Iris pigment epithelial cell (primary cell): ENCODE measurements at places on chromosomes 13 and 19.

DNA sequence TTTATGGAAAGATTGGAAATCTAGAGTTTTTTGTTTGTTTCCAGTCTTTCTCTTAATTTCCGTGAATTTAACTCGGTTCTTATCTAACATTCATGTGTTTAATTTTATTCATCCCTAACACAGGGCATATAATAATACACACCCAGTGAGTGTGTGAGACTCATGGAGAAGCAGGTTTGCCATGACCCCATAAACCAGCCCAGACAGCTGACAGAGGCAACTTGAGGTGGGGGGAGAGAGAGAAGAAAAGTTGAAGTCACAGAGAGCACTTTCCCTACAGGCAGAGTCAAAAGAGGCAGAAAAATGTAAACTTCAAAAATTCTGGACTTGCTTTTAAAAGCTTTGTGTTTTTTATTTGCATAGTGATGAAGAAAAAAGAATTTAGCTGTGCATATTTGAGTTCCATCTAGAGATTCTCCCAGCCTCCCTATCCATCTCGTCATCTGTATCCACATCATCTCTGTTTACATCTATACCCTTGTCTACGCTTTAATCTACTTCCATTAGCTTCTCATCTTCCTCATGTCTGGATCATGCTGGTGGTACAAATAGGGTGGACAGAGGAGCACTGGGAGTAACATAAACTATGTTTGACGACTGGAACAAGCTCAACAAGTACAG, 60.2 kb downstream of the THSD1 start:
- DNase-seq: no peak

DNA sequence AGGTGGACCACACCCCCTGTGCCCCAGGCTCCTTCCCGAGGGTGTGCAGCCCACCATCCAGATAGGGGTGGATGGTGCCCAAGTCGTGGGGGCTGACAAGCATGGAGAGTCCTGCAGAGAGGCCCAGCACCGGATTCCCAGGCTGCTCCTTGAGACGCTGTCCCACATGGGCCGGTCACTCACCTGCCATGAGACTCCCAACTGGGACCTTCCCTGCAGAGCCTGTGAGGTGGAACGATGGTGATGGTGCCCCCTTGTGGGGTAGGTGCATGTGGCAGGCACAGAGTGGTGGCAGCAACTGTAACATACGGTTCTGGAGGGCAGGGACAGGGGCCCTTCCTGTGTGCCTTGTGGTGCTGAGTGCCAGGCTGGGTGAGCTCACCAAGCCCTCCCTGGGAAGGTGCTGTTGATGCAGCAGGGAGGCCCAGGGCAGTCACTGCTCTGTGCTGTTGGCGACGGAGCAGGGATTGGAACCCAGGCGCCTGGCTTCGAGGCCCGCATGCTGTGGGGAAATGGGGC, 33.1 kb downstream of the PPP1R37 start:
- DNase-seq: peak; percentile 41

DNA sequence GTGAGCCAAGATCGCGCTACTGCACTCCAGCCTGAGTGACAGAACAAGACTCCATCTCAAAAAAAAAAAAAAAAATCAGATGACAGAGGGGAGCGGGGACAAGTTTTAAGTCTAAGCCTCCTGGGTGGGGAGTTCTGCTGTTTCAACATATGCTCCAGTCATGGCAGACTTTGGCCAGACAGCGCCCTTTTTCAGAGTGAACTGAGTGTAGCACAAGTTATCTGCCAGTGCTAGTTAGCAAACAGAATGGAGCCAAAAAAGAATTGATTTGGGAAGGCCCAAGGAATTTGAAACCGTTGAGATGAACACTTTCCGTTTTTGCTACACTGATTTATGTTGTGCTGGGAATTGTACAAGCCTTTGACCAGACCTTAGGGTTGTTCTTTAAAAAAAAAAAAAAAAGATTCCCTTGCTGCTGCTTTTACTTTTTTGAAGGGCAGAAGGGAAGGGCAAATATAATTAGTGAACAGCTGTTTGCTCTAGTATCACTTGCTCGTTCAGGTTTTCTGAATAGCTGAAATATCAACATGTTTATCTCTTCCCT, 5.7 kb downstream of the ACTN4 start:
- DNase-seq: peak; percentile 69

GRCh38 chr19:40601134-40601974, at the start of gene LTBP4:
Gene LTBP4 (plus strand): TSS chr19:40601369. CDS start chr19:40601388, 19 bp downstream.
- peak; percentile 51 for DNase-seq

- DNase-seq: no peak
These were observed 632 bp downstream of the MARK4 start for GRCh38 chr19:45251452-45252354.

GRCh38 chr13:105925496-105925895, 610.0 kb downstream of the EFNB2 start:
- peak; percentile 94 for DNase-seq

DNA sequence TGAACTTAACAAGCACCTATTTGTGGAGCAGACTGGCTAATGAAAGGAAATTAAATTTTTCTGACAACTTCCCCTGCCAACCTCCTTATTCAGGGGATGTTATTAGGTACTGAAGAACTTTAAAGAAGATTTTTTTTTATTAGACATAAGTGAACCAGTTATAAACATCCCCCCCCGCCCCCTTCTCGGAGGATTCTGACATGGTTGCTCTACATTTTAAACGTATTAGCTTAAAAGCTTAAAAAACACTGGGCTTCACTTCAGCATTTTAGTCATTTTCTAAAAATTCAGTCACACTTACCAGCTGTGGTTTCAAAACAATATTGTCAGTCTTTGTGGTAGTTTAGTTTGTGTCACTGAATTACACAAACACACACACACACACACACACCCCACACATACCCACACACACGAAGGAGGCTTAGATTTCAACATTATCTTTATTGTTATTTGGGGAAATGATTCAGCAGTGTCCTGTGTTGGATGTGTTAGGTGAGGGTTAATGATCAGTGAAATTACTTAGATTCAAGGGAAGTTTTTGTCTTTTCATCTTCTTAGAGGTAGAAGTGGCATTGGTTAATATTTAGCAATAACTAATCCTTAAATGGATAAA, 145.7 kb downstream of the PCCA start:
- DNase-seq: peak; percentile 45

- DNase-seq: no peak
These were observed 91.6 kb downstream of the TEX29 start for GRCh38 chr13:111411919-111412650.

- no peak for DNase-seq
These were observed 168.1 kb downstream of the RBM26 start for GRCh38 chr13:79237981-79238380.

DNA sequence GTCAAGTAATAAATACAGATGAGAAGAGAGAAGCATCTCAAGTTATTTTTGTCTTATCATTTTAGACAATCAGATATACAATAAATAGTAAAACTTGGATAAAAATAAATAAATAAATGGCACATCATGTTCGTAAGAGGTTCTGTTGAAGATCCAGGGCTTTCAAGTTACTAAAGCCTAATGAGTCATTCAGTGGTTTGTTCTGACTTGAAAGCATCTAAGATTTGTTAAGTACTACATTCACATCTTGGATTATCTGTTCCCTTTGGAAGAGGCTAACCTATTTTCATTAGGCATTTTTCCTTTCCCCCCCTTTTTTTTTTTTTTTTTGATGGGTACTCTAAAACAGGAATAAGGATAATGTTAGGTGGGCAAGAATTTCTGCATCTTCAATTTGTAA, 429.3 kb downstream of the PCDH20 start:
- no peak for DNase-seq

DNA sequence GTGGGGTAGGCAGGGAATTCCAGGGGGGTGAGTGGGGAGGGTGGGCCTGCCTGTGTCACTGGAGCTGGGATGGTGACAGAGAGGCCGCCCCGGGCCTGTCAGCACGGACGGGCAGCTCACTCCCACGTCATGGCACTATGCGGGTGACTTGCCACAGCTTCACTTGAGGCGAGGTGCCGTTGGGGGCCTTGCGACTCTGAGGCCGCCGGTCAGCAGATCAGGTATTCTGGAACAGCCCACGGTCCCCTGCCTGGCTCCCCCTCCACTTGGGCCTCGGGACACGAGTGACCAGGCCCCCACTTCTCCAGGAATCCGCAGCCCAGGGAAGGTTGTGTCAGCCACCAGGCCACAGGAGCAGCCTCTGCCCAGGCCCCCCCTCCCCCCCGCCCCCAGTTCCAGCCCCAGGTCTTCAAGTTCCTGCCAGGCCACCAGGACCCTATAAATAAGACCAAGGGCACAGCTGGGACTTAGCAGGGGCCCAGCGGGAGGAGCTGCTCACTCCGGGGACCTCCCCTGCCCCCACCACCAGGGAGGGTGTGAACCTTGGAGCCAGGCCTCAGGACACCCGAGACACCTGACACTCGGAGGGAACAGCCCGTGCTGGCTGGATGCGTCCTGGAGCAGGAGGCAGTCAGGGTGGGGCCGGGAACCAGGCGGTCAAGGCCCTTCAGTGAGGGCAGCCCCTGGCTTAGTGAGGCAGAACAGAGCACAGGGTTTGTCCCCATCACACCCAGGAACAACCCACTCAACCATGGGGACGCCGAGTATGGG, 2.7 kb upstream of the MIDN start:
- no peak for DNase-seq

DNA sequence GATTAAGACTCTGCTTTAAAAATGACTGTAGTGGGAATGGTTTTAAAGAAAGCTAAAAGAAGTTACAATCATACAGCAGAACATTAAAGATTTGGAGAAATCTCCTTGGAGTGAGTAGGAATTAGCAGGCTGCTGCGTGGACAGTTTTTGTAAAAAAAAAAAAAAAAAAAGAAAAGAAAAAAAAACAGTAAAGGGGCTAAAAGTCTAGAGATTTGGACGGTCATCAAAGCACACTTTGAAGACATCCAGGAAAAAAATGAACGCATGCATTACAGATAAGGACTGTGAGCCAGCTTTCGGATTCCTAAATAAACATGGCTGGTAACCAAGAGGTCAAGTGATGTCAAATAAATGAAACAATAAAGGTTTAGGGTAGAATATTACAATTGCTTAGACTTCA, 1700.6 kb downstream of the PCDH9 start:
- no peak for DNase-seq

- no peak for DNase-seq
These were observed 147.2 kb upstream of the KLHL1 start for GRCh38 chr13:70255406-70255991.

GRCh38 chr13:114001331-114002008, 27.6 kb upstream of the C13orf46 start:
- DNase-seq: no peak

- no peak for DNase-seq
These were observed 17.7 kb downstream of the CRTC1 start for GRCh38 chr19:18701250-18701608.

- DNase-seq: no peak
These were observed 3.1 kb downstream of the CD320 start for GRCh38 chr19:8304841-8305621.

DNA sequence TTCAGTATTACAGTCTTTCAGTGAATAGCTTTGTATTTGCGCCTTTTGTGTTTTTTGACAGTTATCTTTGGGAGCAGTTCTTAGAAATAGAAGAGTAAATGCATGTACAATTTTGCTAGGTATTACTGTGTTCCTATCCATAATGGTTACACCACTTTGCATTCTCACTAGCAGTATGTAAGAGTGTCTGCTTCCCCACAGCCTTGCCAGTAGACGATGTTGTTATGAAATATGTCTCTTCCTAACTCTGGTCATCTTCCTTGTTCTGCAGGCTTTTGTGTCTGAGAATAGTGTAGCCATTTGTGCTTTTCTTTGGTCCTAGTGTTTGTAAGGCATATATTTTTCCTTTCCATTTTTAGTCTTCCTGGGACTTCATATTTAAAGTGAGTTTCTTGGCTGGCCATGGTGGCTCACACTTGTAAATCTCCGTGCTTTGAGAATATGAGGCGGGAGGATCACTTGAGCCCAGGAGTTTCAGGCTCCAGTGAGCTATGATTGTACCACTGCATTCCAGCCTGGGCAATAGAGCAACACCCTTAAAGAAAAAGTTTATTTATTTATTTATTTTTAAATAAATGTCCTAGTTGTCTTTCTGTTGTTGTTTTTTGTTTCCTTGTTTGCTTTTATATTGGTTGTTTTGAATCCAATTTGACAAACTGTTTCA, 140.3 kb downstream of the PDS5B start:
- DNase-seq: peak; percentile 74

GRCh38 chr19:3186160-3186688, 494 bp downstream of the NCLN start:
- no peak for DNase-seq

- peak; percentile 12 for DNase-seq
These were observed 152.1 kb downstream of the DACH1 start for GRCh38 chr13:71714802-71715375.

DNA sequence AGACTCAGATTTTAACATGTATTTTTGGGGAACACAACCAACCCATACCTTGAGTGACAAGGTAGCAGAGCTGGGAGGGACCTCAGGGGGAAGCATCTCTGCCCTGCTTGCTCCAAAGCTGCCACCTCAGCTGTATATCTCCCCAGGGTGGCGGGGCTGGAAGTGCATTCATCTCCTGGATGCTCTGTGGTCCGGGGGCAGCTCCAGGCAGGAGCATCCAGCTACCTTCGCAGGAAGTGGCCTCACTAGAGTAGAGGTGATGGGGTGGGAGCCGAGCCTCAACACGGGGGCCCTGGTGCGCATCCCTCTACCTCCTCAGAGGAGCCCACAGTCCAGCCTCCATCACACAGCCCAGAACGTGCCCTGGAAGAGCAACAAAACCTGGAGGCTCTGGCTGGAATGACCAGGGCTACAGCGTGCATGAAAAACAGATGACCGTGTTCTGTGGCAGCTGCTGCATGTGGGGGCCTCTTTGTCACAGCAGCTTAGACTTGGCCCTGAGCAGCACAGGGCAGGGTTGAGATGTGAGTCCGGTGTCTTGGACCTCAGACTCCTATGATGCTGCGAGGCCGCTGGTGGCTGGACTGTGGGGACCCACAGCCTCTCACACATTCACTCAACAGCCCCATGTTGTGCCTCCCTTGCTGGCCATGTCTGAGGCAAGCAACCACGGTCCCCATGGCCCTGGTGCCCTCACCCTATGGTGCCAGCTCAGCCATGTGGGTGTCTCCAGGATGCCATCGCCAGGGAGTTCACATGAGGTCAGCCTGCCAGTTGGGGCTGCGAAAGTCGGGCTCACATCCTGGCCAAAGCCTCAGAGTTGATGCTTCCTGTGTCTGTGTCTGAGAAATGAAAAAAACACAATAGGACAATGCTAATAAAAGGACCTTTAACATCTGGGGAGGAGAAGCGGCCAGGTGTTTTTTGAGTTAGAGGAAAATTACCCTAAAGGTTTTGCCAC, 17.1 kb upstream of the GAS6 start:
- no peak for DNase-seq

GRCh38 chr13:92829930-92830329, 396.7 kb upstream of the GPC6 start:
- DNase-seq: no peak

DNA sequence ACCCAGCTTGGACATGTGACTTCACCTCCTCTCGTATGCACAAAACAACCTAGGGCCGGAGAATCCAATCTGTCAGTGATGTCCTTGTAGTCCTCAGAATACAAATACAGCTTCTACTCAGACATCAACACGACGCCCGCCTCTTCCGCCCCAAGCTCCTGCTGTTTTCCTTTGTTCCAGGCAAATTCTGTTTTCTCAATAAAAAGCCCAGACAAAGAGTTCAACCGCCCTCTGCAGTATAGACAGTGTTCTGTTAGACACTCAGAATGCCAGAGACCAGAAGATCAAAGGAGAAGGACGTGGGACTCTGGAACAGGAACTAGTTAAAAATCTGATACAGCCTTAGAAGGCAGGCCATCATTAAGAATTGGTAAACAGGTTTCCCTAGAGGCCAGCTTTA, 42.0 kb upstream of the GGACT start:
- DNase-seq: no peak
